Fibroblast of skin of left quadriceps (primary cell): ENCODE measurements at places on chromosomes 2 and 18.

DNA sequence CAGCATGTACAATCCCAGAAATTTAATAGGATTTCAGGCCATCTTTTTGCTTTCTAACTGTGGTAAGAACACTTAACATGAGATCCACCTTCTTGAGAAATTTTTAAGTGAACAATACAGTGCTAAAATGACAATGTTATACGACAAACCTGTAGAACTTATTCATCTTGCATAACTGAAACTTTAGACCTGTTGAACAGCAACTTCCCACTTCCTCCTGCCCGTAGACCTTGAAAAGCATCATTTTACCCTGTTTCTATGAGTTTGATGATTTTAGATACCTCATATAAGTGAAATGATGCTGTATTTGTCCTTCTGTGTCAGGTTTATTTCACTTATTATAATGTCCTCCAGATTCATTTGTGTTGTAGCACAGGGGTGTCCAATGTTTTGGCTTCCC lies 128.2 kb downstream of the CD226 start:
- no peak for DNase-seq

- DNase-seq: peak; percentile 59
Measured at GRCh38 chr2:217465100-217465499, 537.7 kb downstream of the TNS1 start.

DNA sequence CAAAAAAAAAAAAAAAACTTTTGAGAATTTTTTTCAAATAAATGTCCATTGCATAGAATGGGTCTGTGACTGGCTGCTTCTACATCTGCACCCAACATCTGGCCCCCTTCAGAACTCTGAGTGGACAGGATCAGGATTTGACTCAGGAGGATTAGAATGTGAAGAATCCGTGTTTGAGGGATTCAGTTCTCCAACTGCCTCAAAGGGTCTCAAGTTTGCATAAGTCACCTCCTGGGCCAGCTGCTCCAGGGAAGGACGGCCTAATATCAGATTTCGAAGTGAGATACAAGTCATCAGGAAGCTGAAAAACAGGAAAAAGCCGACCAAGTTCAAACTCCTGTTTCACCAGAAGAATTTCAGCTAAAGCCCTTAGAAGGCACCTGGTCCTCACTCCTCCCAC lies 10.9 kb downstream of the MAT2A start:
- peak; percentile 89 for DNase-seq

DNA sequence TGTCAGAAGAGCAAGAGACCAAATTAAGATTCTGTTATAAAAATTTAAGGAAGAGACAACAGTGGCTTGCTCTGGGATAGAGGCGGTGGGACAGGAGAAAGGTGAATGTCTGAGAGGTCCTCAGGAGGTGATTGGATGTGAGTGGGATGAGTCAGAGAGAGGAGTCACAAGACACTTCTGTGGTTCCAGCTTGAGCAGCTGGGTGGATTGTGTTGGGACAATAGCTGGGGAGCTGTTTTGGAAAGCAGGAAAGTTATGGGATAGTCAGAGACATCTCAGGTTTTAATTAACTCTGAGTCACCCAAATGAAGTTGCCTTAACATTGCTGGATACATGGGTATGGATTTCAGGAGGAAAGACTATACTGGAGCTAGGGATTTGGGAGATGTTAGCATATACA lies 218.0 kb upstream of the TRIB2 start:
- DNase-seq: peak; percentile 76

DNA sequence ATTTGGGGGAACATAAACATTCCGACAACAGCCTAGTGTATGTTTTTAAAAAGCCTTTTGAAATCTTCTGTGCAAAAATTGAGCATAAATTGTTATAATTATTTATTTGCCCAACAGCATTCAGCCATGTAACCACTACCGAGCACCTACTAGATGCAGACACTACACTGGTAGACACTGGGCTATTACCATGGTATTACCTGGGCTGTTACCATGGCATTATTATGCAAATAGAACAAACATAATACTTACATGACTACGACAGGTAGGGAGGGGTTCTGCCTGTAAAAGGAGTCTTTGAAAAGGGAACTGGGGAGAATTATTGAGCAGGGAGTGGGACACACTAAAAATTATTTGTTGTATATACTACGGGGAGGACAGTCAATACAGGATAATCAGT lies 116.4 kb downstream of the MREG start:
- DNase-seq: no peak

- no peak for DNase-seq
Measured at GRCh38 chr2:95275151-95275515, 884 bp downstream of the PROM2 start.

DNA sequence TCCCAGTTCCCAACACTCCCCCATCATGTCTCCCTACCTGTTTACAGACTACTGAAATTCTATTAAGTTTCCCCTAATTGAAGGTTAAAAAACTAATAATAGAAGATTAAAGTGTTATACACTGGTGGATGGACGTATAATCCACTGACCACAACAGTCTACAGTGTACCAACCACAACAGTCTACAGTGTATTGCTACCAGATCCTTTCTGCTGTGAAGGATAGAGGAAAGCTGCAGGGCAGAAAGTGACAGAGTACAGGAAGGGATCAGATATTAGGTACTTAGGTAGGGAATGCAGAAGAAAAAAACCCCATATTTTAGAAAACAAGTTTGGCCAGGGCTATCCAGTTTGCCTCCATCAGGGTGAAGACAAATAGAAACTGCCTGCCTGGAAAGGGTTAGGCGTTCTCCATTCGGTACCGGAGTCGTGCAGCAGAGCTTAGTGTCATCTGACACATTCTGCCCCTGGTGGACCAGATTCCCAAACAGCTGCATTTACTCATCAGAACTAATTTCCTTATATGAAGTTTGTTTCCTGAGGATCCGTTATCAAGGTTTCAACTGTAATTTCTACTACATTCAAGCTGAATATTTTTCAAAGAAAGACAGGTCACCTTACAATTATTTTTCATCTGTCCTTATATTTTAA lies 49.9 kb downstream of the KLF7 start:
- no peak for DNase-seq

- peak; percentile 4 for DNase-seq
Measured at GRCh38 chr2:34104601-34105000, 505.5 kb upstream of the FAM98A start.

GRCh38 chr18:79123948-79124347 lies 54.8 kb downstream of the ATP9B start:
- no peak for DNase-seq

DNA sequence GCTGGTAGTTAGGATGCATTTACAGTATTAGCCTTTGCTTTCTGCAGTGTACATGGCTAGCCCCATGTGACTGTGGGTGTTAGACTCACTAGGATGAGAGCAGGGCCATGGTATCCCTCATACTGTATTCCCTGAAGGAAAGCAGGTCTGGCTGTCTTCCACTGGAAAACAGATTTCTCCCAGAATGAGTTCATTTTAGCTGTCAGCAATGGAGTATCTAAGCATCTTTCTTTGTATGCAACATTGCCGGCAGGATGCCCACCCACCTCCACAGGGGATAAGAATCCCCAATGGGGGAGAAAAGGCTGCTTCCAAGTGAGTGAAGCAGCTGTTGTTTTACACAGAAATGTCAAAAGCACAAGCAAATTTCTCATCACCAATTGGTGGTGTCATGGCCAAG lies 142.7 kb upstream of the KLHL14 start:
- no peak for DNase-seq

GRCh38 chr2:122863532-122863931 lies 1108.1 kb downstream of the TSN start:
- DNase-seq: no peak

DNA sequence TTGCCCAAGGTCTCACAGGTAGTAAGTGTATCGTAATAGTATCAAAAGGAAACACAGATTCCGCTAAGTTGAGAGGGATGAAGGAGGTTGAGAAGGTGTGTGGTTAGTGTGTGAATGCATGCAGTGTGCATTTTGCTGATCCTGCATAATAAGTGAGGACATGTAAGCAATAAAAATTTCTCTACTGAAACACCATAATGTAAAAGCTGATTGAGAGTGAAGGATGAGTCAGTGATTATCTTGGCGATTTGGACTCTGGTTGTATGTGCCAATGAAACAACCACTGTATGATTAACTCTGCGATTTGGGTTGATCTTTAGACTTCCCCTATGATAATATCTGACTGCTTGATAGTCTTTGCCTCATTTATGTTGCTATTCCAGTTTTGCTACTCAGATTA lies 16.7 kb upstream of the ADGRF3 start:
- no peak for DNase-seq

GRCh38 chr18:8081872-8082553 lies 514.9 kb downstream of the PTPRM start:
- DNase-seq: no peak

- DNase-seq: no peak
Measured at GRCh38 chr2:156343940-156344301, 11.4 kb upstream of the NR4A2 start.

DNA sequence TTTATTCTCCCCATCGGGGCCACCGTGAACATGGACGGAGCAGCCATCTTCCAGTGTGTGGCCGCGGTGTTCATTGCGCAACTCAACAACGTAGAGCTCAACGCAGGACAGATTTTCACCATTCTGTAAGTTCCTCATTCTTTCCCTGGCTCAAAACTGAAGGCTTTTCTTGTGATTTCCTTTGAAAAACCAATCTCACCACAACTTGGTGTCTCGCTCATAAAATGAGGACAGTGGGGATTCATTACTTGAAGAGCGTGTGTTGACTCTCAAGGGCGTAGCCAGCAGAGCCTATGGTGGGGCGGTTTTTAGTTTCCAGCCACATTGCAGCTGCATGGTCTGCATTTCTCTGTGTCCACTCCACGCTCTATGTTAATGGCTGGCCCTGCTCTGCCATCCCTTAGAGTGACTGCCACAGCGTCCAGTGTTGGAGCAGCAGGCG lies 29.0 kb downstream of the SLC1A4 start:
- no peak for DNase-seq

GRCh38 chr18:9707381-9708056 lies 582 bp upstream of the RAB31 start:
- no peak for DNase-seq

- DNase-seq: no peak
Measured at GRCh38 chr2:155266583-155266982, 568.1 kb downstream of the KCNJ3 start.

DNA sequence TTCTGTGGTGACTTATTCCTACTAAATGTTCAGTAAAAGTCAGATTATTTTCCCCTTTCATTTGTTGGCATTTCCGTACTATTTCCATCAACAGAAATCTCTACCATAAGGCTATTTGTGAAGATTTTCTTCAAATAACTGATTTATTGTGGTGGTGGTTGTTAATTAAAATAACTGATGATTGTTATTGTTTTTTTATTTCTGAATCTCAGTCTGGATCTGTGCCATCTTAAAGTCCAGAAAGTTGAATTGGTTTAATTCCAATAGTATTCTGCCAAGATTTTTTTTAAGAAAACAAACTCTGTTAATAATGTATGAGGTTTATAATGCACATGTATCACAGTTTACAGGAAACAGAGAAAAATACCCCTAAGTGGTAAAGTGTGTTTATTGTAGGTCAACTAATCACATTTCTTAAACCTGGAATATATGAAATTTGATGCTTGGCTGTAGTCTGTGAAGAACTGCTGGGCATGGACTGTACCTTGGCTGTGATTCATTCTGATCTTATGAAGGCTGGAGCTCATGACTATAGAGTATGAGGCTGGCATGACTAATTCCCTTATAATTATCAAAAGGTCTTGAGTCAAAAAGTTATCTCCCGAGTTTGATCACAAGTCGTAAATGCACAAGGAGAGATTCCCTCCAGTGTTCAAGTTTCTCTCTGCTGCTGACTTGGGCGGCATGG lies 134.2 kb upstream of the RND3 start:
- DNase-seq: no peak

DNA sequence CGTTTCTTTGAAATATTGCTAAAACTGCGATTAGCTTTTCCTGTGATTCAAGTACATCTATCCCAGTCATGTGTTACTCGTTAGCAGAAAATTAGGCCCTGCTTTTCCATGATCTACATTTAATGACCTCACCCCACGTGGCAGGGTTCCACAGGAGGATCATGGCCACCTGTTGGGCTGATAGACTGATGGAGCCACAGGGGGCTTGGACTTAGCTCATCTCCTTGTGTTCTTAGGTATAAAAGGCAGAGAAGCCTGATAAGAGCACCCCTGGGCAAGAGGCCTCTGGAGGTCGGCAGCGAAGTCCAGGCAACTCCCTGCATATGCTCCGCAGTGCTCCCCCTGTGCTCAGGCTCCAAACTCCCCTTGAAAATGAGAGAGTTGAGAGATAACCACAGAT lies 12.9 kb downstream of the FZD7 start:
- DNase-seq: no peak

- DNase-seq: no peak
Measured at GRCh38 chr2:20612925-20613916, 37.7 kb downstream of the HS1BP3 start.

DNA sequence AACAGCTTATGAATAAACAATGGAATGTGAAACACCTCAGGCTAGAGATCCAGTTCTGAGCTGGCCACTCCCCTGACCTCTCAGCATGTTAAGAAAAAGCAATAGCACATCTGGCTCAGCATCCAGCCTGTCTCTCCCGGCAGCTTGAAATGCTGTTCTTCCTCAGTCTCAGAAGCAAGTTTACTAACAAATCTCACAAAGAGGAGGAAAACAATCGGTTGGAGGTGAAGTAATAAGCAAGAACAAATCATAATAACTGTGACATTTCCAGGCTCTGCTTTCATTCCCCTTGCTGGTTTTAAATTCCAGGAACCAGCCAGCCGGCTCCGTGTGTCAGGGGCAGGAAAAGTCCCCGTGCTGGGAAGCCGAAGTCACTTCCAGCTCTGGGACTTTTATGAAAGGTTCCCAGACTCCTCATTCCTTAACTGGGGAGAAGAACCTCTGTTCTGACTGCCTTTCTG lies 133.9 kb upstream of the ARL4C start:
- no peak for DNase-seq

DNA sequence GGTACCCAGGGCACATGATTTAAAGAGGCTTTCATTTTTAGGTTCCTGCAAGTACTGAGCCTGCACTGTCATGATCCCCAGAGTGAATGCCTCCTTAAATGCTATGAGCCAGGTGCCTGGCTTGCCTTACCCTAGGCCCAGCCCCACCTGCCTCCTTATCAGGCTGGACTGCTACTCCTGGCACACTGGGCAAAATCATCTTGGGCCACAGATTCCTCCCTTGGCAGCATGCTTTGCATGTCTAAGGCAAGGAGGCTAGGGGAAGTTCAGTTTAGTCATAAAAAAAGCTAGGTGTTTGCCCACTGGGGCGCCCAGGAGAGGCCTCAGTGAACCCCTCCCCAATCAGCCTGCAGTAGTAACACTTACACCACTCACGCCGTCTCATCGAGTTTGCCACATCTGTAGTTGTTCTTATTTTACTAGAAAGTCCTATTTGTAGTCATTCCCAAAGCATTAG lies 45.1 kb downstream of the LBH start:
- no peak for DNase-seq

DNA sequence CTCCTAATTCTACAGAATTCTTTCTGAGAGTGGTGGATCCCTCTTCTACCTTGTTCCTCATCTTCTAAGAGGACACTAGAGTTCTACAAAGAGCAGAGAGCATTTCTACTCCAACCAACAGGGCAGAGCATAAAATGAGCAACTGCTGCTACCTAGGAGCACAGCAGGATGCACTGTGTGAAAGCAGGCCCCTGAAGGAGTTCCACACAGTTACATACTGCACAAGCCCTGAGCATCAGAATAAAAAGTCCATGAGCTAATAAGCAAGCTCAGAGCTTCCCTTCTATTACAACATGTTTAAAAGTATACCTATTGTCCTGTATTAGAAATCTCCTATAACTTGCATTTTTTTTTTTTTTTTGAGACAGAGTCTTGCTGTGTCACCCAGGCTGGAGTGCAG lies 8.4 kb downstream of the FHL2 start:
- DNase-seq: no peak
